GM23248 (cell line): ENCODE measurements at places on chromosomes 5 and 9.
A peak's percentile ranks its signal among the peaks of the same experiment; 100 is the strongest.

GRCh38 chr9:34611811-34612787 is at the start of gene RPP25L:
RPP25L (minus strand) TSS chr9:34612097; CDS start chr9:34611296, 801 bp downstream.
- peak; percentile 95 for DNase-seq

DNA sequence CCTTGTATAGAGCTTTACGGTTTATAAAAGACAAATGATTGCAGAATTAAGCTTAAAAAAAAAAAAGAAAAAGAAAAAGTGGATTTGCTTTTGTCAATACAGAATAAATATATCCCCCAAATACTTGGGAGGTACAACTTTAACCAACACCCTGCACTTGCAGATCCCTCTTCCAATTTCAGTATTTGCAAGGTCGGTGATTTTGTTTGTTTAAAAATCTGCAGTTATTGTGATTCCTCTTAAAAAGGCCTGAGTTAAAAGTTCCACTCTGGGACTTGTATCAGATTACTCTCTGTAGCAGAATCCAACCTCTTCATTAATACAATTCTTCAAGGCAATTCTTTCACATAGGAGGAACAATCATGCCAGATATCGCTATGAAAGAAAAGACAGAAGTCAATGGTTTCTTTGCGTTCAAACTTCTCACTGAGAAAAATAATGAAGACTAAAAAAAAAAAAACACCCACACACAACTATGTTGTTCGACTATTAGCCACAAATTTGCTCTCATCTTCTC is 400.9 kb downstream of the EBF1 start:
- peak; percentile 11 for DNase-seq

DNA sequence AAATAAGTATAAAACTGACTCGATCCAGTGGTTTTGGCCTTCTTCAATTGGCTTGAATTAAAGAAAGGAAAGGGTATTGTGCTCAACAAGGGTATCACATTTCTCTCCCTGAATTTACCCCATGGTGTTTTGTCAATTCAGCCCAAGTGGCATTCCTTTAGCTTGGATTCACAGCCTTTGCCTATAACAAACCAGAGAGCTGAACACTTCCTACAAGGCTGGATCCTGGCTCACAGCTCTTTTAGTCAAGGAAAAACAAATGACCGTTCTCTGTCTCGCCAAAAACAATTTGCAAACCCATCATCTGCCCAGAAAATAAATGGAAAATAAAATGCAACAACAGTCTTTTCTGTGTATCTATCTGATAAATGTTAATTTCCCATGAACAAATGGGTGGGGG is 5.7 kb downstream of the ZNF366 start:
- no peak for DNase-seq

- DNase-seq: peak; percentile 63
Measured at GRCh38 chr5:82011761-82012160, 39.9 kb downstream of the ATG10 start.

GRCh38 chr9:70615464-70616138 is 201.1 kb upstream of the KLF9 start:
- DNase-seq: no peak

- no peak for DNase-seq
Measured at GRCh38 chr5:126718236-126718868, 58.6 kb upstream of the LMNB1 start.

GRCh38 chr9:34862043-34862442 is 96.0 kb upstream of the PHF24 start:
- no peak for DNase-seq

GRCh38 chr5:168592014-168592368 is 12.8 kb upstream of the PANK3 start:
- DNase-seq: peak; percentile 78

- no peak for DNase-seq
Measured at GRCh38 chr5:160379511-160379910, 9.1 kb upstream of the C1QTNF2 start.

DNA sequence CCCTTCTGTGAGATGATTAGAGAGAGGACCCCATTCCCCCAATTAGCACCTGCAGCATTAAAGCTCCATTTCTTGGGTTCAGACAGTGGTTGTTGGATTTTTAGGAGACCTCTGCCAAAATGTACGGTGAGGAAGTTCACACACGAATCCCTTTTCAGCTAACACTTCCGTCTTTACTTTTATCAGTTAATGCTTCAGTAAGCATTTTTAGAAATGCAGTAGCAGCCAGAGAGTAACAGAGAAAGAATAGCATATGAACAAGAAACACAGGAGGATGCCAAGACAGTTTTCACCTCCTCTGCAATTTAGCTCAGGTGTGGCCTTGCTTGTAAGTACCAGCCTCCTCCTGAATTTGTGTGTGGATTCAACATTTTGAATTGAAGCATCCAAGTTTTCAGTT is 312.9 kb downstream of the ISL1 start:
- no peak for DNase-seq

DNA sequence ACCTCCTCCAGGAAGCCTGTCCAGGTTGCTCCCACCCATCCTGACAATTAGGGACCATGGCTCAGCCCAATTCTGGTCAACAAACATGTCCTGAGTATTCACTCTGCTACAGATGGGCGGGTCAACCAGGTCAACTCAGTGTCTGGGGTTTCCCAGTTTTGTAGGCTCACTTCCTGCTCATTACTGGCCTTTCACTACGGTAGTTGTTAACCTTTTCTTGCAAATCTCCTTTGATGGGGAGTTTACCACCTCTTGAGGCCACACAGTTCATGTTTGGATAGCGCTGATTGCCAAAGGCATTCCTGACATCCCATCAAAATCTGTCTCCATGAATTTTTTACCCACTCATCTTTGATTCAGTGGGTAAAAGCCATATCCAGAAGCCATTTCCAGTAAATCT is 13.8 kb downstream of the TMEM8B start:
- no peak for DNase-seq

- DNase-seq: no peak
Measured at GRCh38 chr9:89877051-89878002, 272.5 kb downstream of the GADD45G start.

- no peak for DNase-seq
Measured at GRCh38 chr9:27053369-27054022, 48.0 kb upstream of the LRRC19 start.

- no peak for DNase-seq
Measured at GRCh38 chr5:146426305-146426704, 20.8 kb upstream of the TCERG1 start.

DNA sequence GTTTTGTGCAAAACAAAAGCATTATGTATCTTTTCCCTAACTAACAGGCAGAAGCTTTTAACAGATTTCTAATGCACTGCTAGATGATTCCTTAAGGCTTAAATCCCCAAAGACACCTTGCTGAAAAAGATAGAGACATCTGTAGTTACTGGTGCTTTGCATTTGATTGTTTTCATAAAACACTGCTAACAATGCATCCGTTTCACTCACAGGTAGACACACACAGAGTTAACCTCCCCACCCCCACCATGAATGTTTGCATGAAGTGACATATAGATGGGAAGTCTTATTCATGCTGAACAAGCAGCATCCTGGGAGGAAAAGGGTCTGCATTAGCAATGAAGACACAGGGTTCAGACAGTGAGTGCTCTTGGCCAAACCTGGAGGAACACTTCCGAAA is 100.9 kb downstream of the ASTN2 start:
- no peak for DNase-seq

DNA sequence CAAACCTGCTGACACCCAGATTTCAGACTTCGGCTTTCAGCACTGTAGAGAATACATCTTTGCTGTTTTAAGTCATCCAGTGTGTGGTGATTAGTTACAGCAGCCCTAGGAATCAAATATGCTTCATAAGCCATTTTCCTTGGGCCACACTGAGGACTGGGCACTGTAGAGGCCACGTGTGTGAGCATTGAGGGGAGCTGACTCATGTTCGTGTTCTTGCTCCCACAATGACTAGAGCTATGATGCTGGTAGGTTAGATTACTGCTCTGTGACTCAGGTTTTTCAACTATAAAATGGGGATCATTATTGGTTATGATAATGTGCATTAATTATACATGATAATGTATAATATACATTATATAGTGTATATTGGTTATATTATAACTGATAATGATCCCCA is 96.5 kb upstream of the PALM2AKAP2 start:
- peak; percentile 64 for DNase-seq

DNA sequence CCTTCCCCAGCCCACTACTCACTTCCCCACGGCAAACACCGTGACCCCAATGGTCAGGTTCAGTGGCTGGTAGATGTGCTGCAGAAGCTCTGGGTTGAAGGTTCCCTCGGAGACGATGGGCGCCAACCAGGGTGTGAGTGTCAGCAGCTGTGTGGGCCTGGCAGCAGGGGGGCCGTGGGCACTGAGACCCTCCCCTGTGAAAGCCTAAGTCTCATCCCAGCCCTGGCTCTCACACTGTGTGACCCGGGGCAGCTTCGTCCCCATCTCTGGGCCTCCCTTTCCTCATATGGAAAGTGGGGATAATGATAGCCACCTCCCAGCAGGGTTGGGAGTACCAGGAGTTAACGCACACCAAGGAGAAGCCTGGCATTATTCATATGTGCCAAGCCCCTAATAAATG is 8.6 kb downstream of the GBGT1 start:
- DNase-seq: no peak

- peak; percentile 42 for DNase-seq
Measured at GRCh38 chr9:72352911-72353388, 12.1 kb downstream of the ZFAND5 start.

GRCh38 chr5:125151150-125151900 is 404.9 kb upstream of the ZNF608 start:
- DNase-seq: no peak

GRCh38 chr9:137809040-137809576 is 68.5 kb upstream of the CACNA1B start:
- no peak for DNase-seq

GRCh38 chr5:64292611-64293215 is 127.1 kb downstream of the RNF180 start:
- DNase-seq: no peak

- no peak for DNase-seq
Measured at GRCh38 chr9:31492229-31492628, 892.2 kb upstream of the ACO1 start.

DNA sequence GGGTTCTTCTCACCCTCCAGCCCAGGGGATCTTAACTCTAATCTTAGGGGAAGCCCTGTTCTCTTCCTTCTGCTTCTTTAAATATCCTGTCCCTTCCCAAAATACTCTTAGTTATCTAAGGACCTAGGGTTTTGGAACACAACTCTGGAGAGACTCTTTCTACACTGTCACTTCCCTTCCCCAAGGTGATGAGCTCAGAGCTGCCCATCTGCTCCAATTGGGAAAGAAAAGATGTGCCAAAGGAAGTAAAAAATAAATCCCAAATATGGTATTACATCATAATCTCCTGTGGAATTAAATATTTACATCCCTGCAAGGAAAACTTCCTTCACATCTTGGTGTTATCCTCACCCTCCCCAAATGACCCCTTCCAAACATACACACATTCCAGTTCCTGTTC is 291.2 kb downstream of the EPB41L4A start:
- DNase-seq: no peak

- DNase-seq: peak; percentile 48
Measured at GRCh38 chr5:157459715-157460599, at the start of gene NIPAL4. NIPAL4 (plus strand) TSS chr5:157460213; CDS start chr5:157460321, 108 bp downstream.

DNA sequence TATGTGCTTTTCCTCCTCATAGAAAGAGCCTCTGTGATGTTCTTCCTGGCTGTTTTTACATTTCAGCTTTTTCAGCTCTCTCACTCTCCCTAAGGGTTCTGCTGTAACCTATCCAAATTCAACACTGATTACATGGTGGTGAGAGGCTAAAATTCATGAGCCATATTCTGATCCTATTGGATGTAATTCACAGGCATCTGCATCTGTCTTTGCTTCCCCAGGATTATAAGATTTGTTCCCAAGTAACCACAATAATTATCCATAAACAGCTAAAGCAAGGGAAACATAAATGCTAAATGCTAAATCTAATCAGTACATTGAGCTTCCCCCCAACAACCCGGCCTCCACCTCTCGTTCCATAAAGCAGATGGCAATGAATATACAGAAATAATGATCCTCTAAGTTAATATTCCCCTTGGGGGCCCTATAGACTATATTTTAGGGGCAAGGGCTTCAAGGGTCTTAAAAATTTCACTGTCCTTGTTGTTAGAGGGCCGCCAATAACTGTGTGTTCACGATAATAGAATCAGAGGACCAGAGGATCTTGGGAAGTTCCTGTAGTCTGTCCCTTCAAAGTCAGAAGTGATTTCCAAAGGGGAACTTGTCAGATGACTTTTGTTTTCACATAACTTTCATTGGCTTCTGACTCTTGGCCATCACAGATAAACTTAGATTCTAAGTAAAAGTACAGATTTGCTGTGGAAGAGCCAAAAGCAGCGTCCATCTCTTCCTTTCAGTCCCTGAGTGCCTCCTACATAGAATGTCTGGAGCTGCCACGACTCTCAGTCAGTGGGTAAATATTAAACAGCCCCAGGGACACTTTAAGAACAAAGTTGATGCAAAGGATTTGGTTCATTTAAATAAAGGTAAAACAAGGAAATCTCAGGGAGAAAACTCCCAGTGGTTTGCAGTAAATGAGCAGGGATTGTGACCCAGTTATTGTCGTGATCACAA is 125.6 kb downstream of the ALDH1A1 start:
- DNase-seq: no peak

- no peak for DNase-seq
Measured at GRCh38 chr9:77909306-77909705, 122.3 kb downstream of the GNAQ start.

DNA sequence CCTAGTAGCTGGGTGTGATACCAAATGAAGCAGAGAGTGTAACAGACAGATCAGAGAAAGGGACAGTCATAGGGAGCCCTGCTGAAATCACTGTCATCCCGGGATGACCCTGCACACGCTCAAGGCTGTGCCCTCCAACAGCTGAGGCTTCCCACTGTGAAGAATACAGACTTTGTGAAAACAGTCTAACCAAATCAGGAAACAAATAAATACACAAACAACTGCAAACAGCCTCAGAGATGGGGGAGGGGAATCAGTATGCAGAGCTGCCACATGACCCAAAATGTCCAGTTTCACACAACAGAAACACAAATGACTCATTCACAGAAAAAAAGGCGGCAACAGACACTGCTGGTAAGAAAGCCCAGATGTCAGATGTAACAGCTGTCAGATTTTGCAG is 101.9 kb downstream of the ADAMTS2 start:
- DNase-seq: peak; percentile 86

GRCh38 chr5:72503888-72504491 is 3.2 kb downstream of the ZNF366 start:
- DNase-seq: peak; percentile 60

GRCh38 chr5:24110004-24110615 is 534.7 kb downstream of the CDH10 start:
- peak; percentile 61 for DNase-seq

DNA sequence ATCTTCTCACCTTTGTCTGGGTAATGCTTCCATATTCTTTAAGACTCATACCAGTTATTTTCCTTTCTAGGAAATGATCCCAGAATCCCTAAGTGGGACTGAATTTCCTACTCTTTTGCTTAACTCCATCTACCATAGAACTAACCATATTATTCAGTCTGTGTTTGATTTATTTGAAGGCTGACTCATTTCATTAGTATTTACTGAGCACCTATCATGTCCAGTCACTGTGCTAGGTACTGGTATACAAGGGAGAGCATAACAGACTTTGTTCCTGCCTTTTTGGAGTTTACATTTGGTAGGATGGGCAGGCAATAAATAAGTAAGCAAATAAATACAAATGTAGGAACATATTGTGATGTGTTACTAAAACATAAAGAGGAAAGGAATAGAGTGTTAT is 4.3 kb downstream of the NPR2 start:
- DNase-seq: peak; percentile 18
